ENCODE measurements at places on chromosomes 5 and 9.
A peak's percentile ranks its signal among the peaks of the same experiment; 100 is the strongest.

- no peak for DNase-seq
Observed at GRCh38 chr9:98861781-98862504, 54.5 kb downstream of the GALNT12 start.

GRCh38 chr9:120109242-120109641 is 470.7 kb downstream of the CDK5RAP2 start:
- peak; percentile 35 for DNase-seq

DNA sequence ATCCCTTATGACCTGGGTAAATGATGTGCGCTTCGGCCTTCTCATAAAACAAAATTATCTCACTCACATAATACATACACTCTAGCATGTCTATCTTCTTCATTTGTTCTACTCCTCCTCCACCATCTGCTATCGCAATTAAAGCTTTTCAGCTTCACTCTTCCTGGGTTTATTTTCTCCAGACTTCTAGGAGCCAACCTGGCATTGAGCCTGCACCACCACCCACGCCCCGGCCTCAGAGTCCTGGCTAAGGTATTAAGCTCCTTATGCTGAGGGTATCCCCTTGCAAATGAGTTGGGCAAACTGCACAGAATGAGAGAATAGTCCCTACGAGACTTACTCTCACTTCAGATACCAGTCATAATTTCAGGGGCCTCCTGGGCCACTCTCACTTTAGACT is 236.1 kb upstream of the CDH12 start:
- no peak for DNase-seq

- DNase-seq = no peak
Observed at GRCh38 chr9:32349013-32349412, 35.4 kb upstream of the ACO1 start.

DNA sequence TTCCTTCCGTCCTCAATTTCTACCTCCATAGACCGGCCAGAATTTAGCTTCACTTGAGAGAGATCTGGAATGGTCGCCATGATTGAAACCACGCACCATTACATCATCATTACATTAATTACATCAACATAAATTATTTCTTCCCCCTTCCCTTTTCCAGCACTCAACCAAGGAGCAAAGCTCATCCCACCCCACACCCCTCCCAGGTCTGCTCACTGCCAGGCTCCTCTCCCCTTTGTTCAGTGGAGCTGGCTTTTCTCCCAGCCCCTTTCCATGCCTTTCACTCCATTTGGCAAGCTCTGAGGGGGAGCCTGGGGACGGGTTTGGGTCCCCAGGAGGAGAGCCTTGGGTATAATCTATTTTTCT is 8.4 kb downstream of the RACK1 start:
- no peak for DNase-seq
